H1 (cell line): ENCODE measurements at places on chromosomes 4 and X.

DNA sequence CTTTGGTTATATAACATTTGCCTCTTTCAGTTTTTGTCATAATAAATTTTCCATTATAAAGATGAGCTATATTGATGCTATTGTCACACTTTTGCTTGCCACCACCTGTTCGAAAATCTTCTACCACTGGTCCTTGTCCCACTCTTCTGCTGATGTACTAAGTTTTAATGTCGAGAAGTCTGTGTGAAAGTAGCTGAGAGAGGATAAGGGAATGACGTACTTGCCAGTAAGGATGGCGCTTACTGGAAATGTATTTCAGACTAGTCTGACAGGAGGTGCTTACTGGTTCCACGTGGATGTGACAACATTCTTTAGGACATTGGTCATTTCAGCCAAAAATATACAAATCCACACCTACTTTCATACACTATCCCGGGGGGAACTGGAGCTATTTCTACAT lies 132.7 kb upstream of the NR3C2 start:
- no peak overlapping the region for H3K4me3 ChIP-seq
- H3K27me3 ChIP-seq = no peaks in the 10 kb centered on the region
- no peaks in the 10 kb centered on the region for H3K4me1 ChIP-seq
- DNase-seq = no peak
- H3K27ac ChIP-seq = no peak overlapping the region
- H3K36me3 ChIP-seq = no peaks in the 10 kb centered on the region

DNA sequence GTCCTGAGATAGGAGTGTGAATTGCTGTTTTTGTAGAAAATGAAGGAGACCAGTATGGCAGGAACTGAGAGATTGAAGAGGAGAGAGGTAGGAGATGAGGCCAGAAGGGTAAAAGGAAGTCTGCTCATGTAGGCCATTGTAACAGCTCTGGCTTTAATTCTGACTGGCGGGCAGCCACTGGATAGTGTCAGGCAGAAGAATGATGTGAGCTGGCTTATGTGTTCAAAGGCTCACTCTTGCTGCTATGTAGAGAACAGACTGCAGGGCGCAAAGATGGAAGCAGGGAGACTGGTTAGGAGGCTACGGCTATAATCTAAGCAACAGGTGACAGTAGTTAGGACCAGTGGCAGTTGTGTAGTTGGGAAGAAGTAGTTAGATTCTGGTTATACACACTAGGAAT lies 160.2 kb upstream of the FGF13 start:
- H3K36me3 ChIP-seq = no peaks in the 10 kb centered on the region
- no peaks in the 10 kb centered on the region for H3K4me1 ChIP-seq
- no peaks in the 10 kb centered on the region for H3K27me3 ChIP-seq
- DNase-seq = no peak

DNA sequence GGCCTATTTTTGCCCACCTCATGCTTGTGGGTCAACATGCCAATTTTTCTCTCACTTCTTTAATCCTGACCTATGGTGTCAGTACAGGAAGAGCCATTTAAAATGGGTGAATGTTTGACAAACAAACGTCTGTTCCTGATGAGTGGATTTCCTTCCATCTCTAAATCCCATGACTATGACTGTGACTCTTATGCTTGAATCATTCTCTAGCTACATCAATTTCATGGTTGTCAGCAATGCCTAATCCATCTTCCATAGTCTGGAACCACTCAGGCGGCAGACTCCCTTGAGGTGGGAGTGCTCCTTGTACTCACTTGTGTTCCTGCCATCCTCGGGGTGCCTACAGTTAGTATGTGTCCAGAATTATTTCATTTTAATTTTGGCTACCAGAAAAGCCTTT lies 194.9 kb upstream of the RPS6KA3 start:
- H3K27ac ChIP-seq = no peak overlapping the region
- no peak for DNase-seq
- H3K4me1 ChIP-seq = no peaks in the 10 kb centered on the region
- H3K36me3 ChIP-seq = no peaks in the 10 kb centered on the region
- H3K4me3 ChIP-seq = no peak overlapping the region
- no peaks in the 10 kb centered on the region for H3K27me3 ChIP-seq

DNA sequence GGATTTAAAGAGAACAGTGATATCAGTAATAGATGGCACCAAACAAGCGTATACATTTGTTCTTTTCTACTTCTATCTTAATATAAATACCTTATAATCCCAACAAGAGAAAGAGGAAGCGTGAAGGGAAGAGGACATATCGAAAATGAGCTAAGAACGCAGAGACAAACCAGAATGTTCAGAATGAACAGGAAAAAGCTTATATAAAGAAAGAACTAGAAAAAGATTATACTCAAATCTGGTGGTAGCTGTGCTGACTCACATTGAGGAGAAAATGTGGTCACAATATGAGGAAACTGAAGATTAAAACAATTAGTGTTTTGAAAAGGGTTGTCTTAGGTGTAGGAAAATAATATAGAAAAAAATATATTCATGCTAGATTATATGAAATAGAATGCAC lies 2.0 kb upstream of the GPR34 start:
- H3K4me1 ChIP-seq = no peaks in the 10 kb centered on the region
- H3K27ac ChIP-seq = no peak overlapping the region
- no peaks in the 10 kb centered on the region for H3K27me3 ChIP-seq
- no peak for DNase-seq
- H3K4me3 ChIP-seq = no peak overlapping the region

GRCh38 chrX:106780264-106780663 lies 22.2 kb upstream of the TBC1D8B start:
- H3K27ac ChIP-seq = no peak overlapping the region
- no peaks in the 10 kb centered on the region for H3K36me3 ChIP-seq
- no peak for DNase-seq
- no peak overlapping the region for H3K4me3 ChIP-seq
- no peaks in the 10 kb centered on the region for H3K4me1 ChIP-seq
